ENCODE measurements at places on chromosomes 13 and 19. TPM values are rescaled to one million over a fixed set of nuclear protein-coding genes. Genes with fewer than 3 reads are reported as not detected.

DNA sequence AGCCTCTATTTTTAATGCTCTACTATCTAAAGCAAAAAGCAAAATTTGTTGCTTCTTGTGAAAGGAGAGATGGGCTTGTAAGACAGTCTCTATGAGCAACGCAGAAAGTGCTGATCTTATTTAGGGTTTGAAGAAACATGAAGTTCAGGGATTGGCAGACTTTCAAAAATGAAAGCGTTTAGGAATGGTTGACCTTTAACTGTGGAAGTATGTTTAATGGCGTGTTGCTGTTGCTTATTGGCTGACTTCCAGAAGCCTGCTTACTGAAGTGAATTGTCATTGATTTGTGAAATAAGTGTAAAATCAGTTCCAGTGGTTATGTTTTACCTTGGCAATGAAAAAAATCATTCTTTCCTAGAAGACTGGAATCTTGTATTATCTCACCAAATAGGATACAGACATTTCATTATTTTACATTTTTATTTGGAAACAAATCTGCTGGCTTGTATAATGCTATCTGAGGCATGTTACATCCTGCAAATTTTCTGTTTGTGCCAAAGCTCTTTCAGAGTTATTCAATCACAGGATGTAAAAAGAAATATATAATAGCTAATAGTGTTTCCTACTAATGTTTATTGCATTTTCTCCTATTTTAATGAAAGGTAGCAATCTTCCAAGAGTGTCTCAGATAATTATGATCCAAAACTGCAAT is 221.3 kb upstream of the SLITRK6 start:
- no peak for DNase-seq

DNA sequence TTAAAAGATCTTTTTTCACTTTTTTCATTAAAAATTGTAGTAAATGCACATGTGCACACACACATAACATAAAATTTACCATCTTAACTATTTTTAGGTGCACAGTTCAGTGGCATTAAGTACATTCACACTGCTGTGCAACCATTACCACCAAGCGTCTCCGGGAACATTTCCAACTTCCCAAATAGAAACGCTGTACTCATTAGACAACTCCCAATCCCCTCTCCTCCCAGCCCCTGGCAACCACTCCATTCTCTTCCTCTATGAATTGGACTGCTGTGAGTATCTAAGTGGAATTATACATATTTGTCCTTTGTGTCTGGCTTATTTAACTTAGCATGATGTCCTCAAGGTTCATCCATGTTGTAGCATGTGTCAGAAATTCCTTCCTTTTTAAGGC is 11.6 kb downstream of the GJB2 start:
- no peak for DNase-seq

DNA sequence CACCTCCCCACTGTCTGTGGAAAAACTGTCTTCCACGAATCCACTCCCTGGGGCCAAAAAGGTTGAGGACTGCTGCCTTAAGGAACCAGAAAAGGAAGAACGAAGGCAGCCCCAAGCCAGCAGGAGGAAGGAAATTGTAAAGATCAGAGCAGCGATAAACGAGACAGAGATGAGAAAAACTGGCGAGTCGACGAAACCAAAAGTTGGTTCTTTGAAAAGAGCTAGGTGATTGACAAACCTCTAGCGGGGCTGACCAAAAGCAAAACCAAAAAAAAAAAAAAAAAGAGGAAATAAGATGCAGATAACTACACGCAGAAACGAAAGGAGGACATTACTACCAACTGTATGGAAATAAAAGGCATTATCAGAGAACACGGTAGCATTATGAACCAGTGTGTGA is 76.9 kb downstream of the GADD45B start:
- DNase-seq: no peak

DNA sequence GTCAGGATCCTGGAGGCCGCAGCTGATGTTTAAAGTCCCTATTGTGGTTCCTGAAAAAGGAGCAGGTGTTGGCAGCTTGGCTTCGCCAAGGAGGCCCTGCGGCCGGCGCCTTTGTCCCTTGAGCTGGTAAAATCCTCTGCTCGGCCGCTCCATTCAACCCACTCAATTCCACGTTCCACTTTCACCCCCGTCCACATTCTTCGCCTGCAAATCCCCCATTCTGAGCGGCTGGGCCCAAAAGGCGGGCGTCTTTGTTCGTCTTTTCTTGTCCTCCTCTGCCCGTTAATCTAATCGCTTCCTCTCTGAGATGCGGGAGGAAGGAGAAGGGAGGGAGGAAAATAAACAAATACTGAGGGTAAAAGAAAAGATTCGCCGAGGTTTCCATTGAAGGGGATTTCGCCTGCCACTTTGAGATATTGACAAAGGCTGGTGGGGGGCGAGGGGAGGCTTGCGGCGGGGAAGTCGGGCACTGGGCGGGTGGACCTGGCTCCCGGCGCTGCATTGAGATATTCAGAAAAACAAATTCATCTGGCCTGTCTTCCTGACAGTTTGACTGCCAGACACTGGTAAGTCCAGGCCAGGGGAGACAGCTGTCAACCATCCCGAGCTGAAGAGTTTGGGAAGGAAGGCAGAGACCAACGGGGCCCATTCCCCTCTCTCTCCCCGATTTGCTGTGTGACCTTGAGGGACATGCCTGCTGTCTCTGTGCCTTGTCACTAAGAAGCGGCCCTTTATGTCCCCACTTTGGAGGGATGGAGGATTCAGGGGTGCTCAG is 37.6 kb downstream of the ZNRF4 start:
- DNase-seq: no peak

- peak; percentile 16 for DNase-seq
These were observed 18.1 kb downstream of the ARHGEF18 start for GRCh38 chr19:7366701-7367420.

- peak; percentile 13 for DNase-seq
These were observed 14.6 kb downstream of the XRCC1 start for GRCh38 chr19:43560687-43561086.

DNA sequence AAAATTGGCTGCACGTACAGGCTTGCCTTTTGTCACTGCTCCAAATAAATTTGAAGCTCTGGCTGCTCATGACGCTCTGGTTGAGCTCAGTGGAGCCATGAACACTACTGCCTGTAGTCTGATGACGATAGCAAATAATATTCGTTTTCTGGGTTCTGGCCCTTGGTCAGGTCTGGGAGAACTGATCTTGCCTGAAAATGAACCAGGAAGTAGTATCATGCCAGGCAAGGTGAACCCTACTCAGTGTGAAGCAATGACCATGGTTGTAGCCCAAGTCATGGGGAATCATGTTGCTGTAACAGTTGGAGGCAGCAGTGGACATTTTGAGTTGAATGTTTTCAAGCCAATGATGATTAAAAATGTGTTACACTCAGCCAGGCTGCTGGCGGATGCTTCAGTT is 16.1 kb upstream of the AKAP11 start:
- no peak for DNase-seq

DNA sequence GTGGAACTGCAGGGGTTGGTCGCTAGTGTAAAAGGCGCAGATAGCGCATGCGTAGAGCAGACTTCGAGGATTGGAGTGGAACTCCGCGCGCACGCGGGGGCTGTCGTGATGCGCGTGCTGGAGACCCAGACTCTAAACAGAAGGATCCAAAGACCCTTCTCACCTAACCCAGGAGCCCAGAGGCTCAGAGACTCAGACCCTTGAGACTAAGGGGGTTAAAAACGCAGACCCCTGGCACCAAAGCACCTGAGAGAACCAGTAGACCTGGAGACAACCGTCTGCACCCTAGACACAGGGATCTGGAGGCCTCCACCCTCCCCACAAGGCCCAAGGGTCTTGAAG is 567 bp upstream of the CTU1 start:
- DNase-seq: no peak

DNA sequence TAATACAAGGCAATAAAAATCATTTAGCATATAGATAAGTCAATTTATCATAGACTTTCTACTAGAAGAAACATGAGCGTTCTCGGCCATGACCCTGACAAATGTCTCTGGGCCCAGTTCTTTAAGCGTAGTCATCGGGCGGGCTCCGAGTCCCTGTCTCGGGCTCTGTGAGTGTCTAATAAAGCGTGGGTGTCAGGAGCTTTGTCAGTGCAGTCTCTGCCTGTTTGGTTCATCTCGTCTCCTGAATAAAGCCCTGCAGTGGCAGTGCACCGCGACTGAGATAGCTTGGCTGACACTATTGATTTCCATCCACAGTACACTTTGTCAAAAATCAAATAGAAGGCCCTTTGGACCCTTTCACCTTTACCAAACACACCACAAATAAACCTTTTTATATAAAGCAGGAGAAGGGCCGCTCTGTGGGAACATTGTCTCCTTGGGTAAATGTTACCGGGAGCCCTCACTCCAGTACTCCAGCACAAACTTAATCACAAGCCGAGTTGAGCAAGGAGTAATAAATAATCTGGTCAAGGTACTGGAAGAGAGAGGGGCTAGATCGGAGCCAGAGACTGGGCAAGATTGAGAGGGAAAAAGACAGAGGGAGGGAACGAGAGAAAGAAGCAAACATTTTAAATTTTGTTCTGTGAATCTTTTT is 368.2 kb upstream of the TSHZ3 start:
- no peak for DNase-seq

DNA sequence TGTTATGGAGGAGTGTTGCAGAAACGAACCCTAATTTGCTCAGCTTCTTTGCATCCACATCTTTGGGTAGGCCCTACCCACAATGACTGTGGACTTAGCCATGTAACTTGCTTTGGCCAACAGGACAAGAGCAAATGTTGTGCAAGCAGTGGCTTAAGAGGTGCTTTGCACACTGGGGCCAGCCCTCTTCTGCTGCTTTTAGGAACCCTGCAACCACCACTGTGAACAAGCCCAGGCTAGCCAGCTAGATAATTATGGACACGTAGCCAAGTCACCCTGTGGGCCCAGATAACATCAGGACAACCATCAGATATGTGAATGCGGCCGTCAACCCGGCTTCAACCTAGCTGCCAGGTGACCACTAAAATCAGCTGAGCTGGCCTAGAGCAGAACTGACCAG is 17.1 kb downstream of the C19orf47 start:
- DNase-seq: no peak

DNA sequence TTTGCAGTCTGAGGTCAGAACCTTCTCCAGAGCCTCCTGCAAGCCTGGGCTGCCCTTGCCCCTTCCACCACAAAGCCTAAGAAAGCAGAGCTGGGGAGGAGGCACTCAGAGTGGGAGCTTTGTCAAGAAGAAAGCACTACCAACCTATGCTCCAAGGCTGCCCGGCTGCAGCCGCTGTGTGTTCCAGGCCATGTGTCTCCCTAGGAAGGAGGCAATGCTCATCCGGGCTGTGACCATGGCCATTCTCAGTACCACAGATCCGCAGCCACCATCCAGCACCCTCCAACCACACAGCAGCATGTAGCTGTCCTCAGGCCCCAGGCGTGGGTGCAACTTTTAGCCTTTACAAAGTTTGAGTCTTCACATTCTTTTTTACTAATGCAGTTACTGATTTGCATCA is 22.0 kb downstream of the CARS2 start:
- DNase-seq: no peak

GRCh38 chr19:51009061-51009891 is 7.9 kb upstream of the KLK8 start:
- no peak for DNase-seq

GRCh38 chr13:73062468-73062867 is 3.7 kb downstream of the KLF5 start:
- DNase-seq: no peak

GRCh38 chr19:39792999-39793546 is 14.4 kb downstream of the LEUTX start:
- peak; percentile 39 for DNase-seq

GRCh38 chr13:84524586-84524985 is 642.3 kb upstream of the SLITRK1 start:
- DNase-seq: no peak

DNA sequence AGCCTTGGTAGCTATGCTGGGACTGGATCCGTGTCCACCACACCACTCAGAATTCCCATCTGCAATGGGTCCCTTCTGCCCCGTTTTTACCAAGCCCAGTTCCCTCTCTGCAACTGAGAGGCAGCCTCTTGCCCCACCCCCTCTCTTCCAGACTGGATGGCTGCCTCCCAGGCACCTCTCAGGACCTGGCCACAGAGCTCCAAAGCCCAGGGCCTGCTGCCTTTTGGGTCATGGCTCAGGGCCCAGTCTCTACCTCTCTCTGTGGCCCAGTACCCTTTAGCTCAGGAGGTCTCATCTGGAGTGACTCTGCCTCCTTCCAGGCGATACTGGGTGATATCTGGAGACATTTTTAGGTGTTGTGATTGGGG is 10.3 kb upstream of the ZBTB7A start:
- no peak for DNase-seq

DNA sequence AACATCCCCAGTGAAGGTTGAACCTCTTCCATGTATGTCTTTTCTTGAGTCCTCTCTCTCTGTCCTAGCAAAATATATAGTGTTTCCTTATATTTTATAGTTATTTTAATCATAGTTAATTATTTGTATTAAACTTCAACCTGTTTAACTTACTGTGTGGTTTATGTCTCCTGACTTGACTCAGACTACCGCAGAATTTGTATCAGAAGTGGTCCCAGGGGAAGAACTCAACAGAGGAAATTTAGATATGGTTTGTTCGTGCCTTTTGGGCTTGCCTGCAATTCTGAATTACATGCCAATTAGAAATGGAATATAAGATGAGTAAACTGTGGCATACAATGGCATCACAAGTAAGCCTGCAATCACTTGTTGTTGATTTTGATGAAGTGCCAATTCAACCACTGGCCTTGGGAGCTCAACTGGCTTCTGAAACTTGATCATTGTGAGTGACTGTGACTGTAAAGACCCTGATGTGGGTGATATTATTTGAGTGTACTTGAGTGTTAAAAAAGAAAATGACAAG is 1459.5 kb upstream of the PCDH20 start:
- no peak for DNase-seq

DNA sequence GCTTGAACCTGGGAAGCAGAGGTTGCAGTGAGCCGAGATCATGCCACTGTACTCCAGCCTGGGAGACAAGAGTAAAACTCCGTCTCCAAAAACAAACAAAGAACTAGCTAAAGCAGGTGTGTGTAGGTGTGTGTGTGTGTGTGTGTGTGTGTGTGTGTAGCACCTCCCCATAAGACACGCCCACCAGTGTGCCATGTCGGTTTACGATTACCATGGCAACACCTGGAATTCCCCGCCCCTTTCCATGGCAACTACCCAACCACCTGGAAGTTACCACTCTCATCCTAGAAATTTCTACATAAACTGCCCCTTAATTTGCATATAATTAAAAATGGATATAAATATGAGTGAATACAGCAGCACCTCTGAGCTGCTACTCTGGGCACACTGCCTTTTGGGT is 80.9 kb upstream of the ADGRE5 start:
- DNase-seq: no peak

SPRED3 gene
- total RNA-seq: 13.3 TPM

LIM2 gene
- total RNA-seq: not detected

SIGLEC9 gene
- total RNA-seq: not detected

ZNF541 gene
- not detected for total RNA-seq

MYH14 gene
- total RNA-seq: not detected

GSX1 gene
- total RNA-seq: not detected

OR10H1 gene
- total RNA-seq: not detected

CEACAM20 gene
- total RNA-seq: not detected

SIAH3 gene
- total RNA-seq: not detected

ZNF556 gene
- not detected for total RNA-seq

HIF3A gene
- 0.44 TPM for total RNA-seq

SPTBN4 gene
- 0.80 TPM for total RNA-seq

KLK10 gene
- total RNA-seq: not detected

DOCK9 gene
- total RNA-seq: 27.9 TPM

CA11 gene
- 2.8 TPM for total RNA-seq

IZUMO2 gene
- not detected for total RNA-seq

SYNGR4 gene
- not detected for total RNA-seq

ZNF823 gene
- total RNA-seq: 2.7 TPM

SPACA4 gene
- total RNA-seq: not detected
